Activated CD4-positive, alpha-beta T cell treated with anti-CD3 and anti-CD28 coated beads, Interleukin-2, amount 50 U/mL, for 4 hours (primary cell): ENCODE measurements at places on chromosomes 4 and X.

DNA sequence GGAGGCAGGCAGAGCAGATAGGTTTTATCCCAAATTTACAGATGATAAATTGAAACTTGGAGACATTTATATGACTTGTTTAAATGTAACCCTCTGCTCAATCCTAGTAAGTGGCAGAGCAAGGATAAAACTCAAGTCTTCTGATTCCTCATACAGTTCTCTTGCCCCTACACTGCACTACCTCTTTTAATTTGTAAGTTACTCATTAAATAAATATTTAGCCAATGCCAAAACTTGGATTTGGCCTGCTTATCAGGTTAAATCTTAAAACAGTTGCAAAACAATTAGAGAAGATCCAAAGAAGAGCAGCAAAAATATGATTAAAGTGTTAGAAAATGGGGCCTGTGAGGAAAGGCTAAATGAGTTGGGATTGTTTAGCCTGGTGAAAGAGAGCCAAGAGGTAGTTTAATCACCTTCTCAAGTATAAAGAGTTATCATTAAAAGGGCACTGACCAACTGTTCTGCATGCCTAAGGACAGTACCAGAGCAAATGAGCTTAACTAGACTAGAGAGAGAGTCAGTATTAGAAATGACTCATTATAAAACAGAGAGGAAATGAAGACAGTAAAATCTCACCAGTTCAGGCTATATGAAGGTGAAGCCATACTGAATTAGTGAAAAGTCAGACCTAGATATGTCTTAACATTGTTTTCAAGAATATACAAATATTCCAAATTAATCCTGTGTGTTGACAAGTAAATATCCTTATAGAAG, 146.3 kb downstream of the GRIA3 start:
- DNase-seq = no peak

DNA sequence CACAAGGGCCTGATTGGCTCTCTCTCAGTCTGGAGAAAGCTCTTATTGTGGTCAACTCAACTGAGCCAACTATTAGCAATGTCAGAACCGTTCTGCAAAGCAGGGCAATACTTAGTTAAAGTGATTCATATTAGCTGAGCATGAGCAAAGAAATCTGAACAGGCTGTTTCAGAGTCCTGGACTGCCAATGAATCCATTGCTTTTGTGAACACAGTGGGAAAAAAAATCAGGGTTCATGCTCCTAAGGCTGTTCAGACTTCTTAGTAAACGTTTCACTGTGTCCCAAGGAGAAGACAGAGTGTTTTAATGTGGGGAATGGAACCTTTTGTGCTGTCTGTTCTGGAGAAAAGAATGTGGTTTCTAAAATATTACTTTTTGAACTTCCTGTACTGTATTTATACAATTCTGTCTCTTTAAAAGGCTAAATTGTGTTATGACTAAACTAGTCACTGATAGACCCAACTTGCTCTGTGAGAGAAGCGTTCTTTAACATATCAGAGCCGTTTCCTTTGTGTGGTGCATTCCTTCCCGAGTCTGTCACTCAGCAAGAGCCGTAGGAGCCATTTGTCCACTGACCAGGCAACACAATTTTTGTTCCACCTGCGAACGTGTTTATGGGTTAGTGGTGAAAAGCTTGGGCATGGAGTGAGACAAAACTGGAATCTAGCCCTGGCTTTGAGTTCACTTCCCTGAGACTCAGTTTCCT, 366.1 kb downstream of the FBXO8 start:
- no peak for DNase-seq

DNA sequence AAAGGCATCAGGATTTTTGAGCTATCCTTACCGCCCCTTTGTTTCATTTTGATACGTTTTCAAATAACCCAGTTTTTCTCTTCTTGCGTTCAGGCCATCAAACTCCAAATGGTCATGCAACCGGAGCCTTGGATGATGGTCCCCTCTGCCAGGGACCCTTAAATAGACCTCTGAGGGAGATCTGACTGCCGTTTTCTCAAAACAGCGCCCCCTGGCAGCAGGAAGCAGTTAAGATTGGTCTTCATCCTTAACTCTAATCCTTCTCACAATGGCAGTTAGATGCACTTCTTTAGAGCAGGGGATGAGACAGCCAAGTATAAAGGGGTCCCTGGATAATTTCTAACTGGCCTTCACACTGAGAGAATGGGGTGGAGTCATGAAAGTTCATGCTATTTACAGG, 525.0 kb upstream of the SPANXN1 start:
- no peak for DNase-seq

DNA sequence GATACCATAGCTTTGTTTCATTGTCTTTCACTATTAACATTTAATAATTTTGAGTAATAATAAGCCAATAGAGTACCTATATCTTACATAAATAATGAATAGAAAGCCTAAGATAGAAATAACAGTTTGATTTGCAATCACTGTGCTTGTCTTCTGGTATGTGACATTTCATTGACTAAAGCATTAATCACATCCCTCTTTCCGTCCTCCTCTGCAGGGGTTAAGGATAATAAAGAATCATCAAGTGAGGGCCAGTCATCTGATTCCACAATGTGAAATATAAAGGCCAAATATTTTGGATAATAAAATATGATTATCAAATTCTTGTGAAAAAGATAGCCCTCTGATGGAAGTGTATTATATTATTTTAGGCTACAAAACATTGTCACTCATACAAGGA, 2073.4 kb downstream of the ARAP2 start:
- DNase-seq = no peak

GRCh38 chr4:146222313-146222712, 8.0 kb downstream of the REELD1 start:
- no peak for DNase-seq

- DNase-seq = no peak
Measured at GRCh38 chr4:145933134-145933533, 5.5 kb downstream of the ZNF827 start.

- no peak for DNase-seq
Measured at GRCh38 chr4:94995684-94996394, 238.1 kb downstream of the BMPR1B start.

- DNase-seq = no peak
Measured at GRCh38 chr4:121737846-121738554, 27.0 kb downstream of the SMIM43 start.

DNA sequence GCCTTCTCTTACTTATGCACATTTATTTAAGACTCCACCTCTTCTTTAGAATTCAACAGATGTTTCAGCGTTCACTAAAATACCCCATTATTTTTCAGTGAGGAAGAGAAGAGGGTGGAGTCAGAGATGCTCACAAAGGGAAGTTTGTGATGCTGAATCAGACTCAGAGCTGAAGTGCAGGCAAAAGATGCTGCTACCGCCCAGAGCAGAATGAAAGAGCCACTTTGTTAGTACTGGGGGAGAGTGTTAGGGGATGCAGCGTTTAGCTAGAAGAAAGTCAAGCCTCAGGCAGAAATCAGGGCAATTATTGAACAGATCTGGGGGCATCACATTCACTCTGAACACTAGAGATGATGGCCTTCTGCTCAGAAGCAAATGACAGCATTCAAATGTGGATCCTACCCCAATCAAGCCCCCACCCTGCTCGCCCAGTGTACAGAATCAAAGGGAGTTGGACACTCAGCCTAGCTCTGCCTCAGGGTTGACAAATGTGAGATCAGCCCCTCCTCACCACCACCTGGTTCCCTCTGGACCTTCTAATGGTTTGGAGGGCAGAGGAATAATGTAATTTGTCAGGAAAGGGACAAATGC, 138.3 kb downstream of the UNC5C start:
- DNase-seq = no peak

DNA sequence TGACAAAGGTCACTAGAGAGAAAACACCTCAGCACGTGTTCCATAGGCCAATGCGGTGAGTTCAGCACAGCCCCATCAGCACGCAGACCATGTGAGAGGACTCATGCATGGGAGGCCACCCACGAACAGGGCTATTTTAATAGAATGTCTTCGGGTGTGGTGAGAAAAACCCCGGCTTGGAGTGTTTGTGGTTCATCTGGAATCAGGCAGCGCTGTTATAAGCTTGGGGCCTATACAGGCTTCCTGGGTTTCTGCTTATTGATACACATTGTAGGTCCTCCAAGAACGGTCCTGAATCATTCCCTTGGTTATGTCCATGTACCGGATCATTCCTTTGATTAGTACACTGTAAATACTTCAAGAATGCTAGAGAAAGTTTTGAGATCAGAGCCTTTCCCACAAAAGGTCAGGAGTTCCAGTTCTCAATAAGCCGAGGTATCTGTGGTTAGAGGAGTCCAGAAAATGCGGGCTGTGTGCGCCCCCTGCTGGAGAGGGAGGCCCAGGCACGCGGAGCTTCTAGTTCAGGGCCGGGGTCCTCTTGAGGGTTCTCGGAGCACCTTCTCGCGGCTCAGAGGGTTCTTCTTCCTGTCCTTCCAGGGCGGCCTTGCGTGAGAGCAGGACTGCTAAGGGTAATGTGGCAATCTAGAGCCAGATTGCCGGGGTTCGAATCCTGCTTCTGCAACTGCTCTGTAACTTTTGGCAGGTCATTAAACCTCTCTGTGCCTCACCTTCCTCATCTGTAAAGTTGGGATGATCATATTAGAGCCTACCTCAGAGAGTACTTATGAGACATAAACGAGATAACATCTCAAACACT, 51.8 kb downstream of the TLR10 start:
- DNase-seq = peak; percentile 79

DNA sequence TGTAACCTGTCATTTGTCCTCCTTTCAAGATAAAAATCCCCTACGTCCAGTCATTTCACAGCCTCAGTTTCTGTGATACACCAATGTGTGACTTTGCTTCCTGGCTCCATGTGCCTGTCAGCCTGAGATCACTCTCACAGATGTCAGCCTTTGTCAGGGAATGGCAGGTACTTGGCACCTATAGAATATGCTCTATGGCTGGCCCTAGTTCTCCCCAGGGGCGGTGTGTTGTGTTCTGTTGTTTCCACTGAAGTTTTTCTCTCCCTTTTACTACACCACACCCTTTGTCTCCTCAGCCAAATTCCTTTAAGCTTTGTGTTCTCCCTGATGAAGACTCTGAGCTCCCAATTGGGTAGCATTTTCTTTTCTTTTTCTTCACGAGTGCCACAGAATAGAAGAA, 81.7 kb downstream of the ALPK1 start:
- no peak for DNase-seq

DNA sequence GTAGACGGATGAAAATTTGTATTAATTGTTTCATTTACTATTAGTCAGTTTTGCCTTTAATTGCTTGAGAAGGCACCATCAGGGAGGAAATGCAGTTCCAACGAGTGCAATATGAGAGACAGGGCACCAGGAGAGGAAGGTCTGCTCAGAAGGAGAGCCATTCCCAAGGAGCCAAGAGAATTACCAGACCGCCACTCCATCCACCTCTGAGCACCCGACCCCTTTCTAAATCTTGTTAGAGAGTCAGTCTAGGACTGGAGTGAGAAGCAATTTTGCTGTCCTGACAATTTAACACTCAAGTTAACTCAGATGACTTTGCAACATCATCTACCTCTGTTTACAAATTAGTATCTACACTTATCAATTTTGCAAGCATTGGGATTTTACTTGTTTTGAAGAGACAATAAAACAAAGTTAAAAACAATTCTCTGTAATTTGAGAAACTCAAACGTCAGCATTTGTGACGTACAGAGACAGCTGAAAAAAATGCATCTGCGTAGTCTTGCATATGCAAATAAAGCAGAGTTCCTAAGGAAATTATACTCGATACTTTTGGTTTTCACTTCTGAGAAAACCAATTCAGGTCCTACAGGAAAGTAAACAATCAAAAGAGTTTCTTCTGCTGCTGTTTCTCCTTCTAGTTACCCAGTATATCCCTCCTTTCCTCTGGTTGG, 1704.7 kb upstream of the TENM3 start:
- DNase-seq = no peak

DNA sequence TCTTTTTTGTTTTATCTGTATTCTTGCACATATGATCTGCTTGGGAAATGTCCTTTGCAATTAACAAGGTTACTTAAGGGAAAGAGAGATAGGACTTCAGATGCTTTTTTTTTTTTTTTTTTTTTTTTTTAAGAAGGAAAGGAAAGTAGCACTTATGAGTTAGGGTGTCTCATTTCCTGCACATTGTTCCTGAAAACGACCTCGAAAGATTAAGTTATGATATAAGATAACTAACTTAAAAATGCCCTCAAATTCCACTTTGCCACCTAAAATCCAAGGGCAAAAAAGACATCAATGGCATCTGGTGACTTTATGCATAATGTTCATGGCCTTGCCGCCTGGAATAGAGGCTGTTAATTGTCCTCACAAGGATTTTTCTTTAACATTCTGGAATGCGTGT, 44.9 kb downstream of the PCDH7 start:
- no peak for DNase-seq

- no peak for DNase-seq
Measured at GRCh38 chr4:10893395-10893794, 208.8 kb upstream of the CLNK start.

DNA sequence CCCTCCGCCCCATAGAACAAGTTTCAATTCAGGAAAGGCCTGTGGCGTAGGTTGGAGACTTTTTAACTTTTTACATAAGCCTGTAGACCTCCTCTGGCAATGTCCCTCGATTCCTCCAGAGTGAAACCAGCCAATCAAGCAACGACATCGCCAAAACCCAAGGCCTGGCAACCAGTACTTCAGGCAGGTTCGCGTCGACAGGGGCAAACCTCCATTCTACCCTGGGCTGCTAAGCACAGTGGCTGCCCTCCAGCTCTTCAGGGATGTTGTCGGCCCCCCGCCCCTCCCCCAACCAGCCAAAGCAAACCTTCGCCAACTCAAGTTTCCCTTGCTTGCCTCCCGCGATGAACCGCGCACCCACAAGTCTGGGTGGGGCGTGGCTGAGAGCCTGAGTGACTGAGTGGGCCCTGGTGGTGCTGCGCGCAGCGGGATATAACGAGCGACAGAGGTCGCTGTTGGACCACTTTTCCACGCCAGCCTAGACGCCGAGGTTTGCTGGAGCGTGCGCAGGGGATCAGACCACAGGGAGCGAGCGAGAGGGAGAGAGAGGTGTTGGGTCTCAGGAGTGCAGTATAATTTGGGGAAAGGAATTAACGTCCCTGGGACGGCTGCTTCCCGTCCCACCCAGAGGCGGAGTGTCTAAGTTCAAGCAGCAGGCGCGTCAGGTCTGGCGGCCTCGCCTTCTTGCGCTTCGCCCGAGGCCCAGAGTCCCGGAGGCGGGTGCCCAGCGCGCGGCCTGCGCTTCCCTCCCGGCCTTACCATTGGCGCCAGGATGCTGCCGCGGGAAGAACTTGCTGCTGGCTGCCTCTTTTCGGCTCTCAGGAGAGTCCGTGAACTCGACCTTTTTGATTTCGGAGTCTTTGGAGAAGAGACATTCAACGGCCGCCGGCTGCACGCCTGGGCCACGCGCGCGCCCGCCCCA, 9.0 kb upstream of the PITX2 start:
- no peak for DNase-seq

DNA sequence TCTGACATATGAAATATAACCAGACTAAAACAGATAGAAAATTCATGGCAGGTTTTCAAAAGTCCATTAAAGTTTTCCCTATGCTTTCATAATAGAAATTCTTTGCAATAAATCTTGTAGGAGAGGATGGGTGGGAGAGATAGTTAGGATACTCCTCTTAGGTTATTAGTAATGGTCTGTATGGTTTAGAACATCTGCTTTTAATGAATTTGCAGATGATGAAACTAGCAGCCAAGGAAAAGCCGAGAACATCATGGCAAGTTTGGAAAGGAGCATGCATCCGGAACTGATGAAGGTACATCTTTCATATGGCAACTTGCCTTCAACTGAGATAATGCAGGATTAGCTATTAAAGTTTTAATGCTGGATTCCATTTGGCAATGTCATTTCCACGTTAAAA, 70.7 kb downstream of the DOCK11 start:
- no peak for DNase-seq
